ENCODE measurements at places on chromosomes 11 and 22.
A peak's percentile ranks its signal among the peaks of the same experiment; 100 is the strongest.

GRCh38 chr11:122068837-122069236, 47.2 kb downstream of the BLID start:
- DNase-seq, result no peak

GRCh38 chr22:17283423-17283822, 64.2 kb upstream of the ADA2 start:
- DNase-seq, result no peak

DNA sequence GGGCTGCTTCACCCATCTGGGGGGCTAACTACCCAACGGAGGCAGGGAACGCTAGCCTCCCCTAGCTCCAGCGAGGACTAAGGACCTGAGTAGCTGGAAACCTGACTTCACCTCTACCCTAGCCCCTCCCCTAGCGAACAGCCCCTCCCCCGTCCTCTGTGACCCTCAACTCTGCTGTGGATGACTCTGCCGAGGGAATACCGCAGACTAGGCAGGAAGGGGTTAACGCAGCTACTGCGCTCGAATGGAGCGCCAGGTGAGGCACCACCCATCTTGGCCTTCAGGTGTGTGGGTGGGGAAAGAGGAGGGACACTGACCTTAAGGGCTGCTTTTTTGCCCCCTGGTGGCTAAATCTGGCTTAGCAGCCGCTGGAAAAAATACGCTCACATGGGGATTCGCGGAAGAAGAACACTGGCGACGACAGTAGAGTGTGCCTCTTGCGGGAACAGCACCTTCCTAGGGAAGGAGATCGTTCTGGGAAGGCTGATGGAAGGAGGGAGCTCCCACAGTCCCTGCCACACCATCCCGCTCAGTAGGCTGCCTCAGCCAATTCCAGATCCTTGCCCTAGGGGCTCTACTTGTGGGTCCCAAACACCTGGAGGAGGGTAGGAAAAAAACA, 4.5 kb upstream of the BCL9L start:
- DNase-seq, result peak; percentile 51

GRCh38 chr11:2383852-2384804, 7.0 kb downstream of the CD81 start:
- no peak for DNase-seq

DNA sequence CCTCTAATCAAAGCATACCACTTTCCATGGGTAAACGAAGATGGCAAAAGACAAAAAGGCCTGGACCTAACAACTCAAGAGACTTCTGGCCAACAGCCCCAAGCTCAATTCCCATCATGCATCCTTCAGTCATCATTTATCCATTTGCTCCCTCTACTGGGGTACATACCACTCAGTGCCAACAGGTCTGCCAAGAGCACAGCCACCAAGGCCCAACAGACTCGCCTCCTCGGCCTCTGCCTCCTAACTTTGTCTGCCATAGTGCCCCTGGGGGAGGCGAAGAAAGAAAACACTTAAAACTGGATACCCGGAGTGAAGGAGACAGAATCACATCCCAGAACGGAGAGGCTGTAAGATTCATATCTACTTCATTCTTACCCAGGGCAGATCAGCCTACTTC, 1.1 kb downstream of the HYOU1 start:
- no peak for DNase-seq
